Thoracic aorta (tissue), 2 donors: ENCODE measurements at places on chromosomes 2 and 18. TPM values are rescaled to one million over a fixed set of nuclear protein-coding genes. Genes with fewer than 3 reads are reported as not detected.

The DIPK1C gene
- not detected for total RNA-seq

The CDKL4 gene
- not detected for total RNA-seq

The SERPINB11 gene
- not detected for total RNA-seq

The RAD51AP2 gene
- total RNA-seq: not detected

The ALPI gene
- total RNA-seq: not detected

The ZNF142 gene
- total RNA-seq: 47.9 TPM

The CD226 gene
- total RNA-seq: 0.68 TPM

The BOLL gene
- not detected for total RNA-seq

The ABCB11 gene
- total RNA-seq: not detected

The CYBRD1 gene
- 453 TPM for total RNA-seq

The MTA3 gene
- total RNA-seq: 30.8 TPM

The FBXO15 gene
- total RNA-seq: 1.8 TPM

The MYOM1 gene
- total RNA-seq: 16.1 TPM

The ZNF804A gene
- total RNA-seq: 0.14 TPM

The PAX3 gene
- total RNA-seq: not detected

The ANO7 gene
- total RNA-seq: 0.27 TPM

The CPLX4 gene
- total RNA-seq: not detected

The IL1RL2 gene
- total RNA-seq: 1.3 TPM

The ATP6V1B1 gene
- total RNA-seq: 4.4 TPM

The NR4A2 gene
- total RNA-seq: 11.5 TPM

The GKN1 gene
- not detected for total RNA-seq

The CNOT11 gene
- total RNA-seq: 27.8 TPM

The M1AP gene
- 4.5 TPM for total RNA-seq

The SLC39A6 gene
- 42.2 TPM for total RNA-seq

The IL1RL1 gene
- 22.2 TPM for total RNA-seq

The OSBPL1A gene
- 35.1 TPM for total RNA-seq

The FNDC4 gene
- total RNA-seq: 37.1 TPM

The EN1 gene
- not detected for total RNA-seq

The PSD4 gene
- total RNA-seq: 16.9 TPM

The LHCGR gene
- total RNA-seq: not detected

The SCYGR6 gene
- not detected for total RNA-seq

The ALK gene
- total RNA-seq: not detected

The THUMPD2 gene
- 29.1 TPM for total RNA-seq

The GPR35 gene
- total RNA-seq: 5.8 TPM

The AFF3 gene
- total RNA-seq: 20.1 TPM

The CELF4 gene
- total RNA-seq: not detected

The CNDP1 gene
- not detected for total RNA-seq

The KIAA2012 gene
- not detected for total RNA-seq

The GNAL gene
- total RNA-seq: 4.2 TPM

The OBSL1 gene
- total RNA-seq: 151 TPM

The ASIC4 gene
- 0.41 TPM for total RNA-seq

The TMEM169 gene
- total RNA-seq: not detected

The IL36B gene
- total RNA-seq: not detected

The GCG gene
- total RNA-seq: not detected

The ORC2 gene
- total RNA-seq: 16.4 TPM

The SLC4A3 gene
- 6.5 TPM for total RNA-seq

The SLC4A1AP gene
- total RNA-seq: 19.8 TPM

The ACADL gene
- 51.6 TPM for total RNA-seq

The CDH2 gene
- total RNA-seq: 25.9 TPM

The KCNJ3 gene
- 1.6 TPM for total RNA-seq

The NPHP1 gene
- total RNA-seq: 9.2 TPM

The ACVR1 gene
- 35.0 TPM for total RNA-seq

The GULP1 gene
- 64.0 TPM for total RNA-seq

The LCT gene
- total RNA-seq: 0.28 TPM

The SPATA3 gene
- not detected for total RNA-seq

The GKN2 gene
- 9.7 TPM for total RNA-seq

The SLC40A1 gene
- total RNA-seq: 76.5 TPM

The VWA3B gene
- total RNA-seq: 0.27 TPM

The DSC3 gene
- total RNA-seq: 12.9 TPM
